Melanocyte of skin (primary cell): ENCODE measurements at places on chromosomes 16 and 17. TPM values are rescaled to one million over a fixed set of nuclear protein-coding genes. Genes with fewer than 3 reads are reported as not detected.

PRSS8 gene
- not detected in 2 replicates for total RNA-seq

CACNG5 gene
- not detected in 2 replicates for total RNA-seq

NPIPB6 gene
- not detected in 2 replicates for total RNA-seq

RAB40C gene
- 7.2 and 9.5 TPM in 2 replicates for total RNA-seq

CTRB2 gene
- total RNA-seq: not detected in 2 replicates
